ENCODE measurements at places on chromosomes 3 and 15.

DNA sequence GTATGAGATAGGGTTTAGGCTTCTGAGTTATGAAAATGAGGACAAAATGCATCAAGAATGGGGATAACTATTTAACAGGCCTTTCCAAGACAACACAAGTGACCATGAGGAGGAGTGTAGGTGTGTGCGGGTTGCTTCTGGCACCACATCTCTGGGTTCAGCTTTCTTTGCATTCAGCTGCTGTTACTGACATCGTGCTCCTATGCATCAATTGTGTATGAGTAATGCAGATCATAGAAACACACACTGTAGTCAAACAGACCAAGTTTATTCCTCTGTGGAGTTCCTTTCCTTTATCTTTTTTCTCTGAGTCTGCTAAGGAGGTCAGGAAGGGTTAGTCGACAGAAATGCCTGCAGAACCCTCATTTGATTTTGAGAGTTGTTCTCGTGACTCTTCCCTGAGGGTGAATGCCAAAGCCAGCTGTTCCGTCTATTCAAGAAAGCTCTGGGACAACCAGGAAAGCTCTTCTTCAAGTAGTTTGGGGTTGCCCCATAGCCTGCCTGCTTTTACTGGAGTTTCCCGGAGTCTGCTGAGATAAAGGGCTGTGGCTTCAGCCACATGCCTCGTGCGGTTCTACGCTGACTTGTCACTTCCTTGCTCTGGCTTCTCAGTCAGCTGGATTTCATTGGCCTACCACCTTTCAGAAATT is 136.7 kb upstream of the TLE3 start:
- peak; percentile 14 for DNase-seq

DNA sequence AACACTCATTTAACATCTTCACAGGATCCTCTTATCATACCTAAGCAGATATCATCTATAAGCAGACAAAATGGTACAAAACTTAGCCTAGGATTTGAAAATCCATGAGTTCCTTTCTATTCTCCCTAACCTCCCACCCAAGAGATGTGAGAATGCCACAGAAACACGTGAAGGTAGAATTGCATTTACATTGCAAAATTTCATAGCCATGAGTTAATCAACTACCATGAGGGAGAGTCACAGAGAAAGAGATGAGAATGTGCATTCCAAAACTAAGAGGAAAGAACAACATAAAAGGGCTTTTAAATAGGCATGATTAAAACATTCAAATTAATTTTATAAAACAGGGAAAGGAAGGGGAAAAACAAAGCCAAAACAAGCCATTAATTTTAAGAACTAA is 806.2 kb downstream of the NTRK3 start:
- no peak for DNase-seq

- peak; percentile 67 for DNase-seq
Measured at GRCh38 chr15:52256366-52256765, 39.2 kb downstream of the MYO5C start.

- no peak for DNase-seq
Measured at GRCh38 chr15:98493966-98494511, 154.3 kb upstream of the IGF1R start.

GRCh38 chr3:24505691-24506550 is 11.3 kb upstream of the THRB start:
- no peak for DNase-seq

- no peak for DNase-seq
Measured at GRCh38 chr3:1515882-1516281, 423.1 kb downstream of the CNTN6 start.

DNA sequence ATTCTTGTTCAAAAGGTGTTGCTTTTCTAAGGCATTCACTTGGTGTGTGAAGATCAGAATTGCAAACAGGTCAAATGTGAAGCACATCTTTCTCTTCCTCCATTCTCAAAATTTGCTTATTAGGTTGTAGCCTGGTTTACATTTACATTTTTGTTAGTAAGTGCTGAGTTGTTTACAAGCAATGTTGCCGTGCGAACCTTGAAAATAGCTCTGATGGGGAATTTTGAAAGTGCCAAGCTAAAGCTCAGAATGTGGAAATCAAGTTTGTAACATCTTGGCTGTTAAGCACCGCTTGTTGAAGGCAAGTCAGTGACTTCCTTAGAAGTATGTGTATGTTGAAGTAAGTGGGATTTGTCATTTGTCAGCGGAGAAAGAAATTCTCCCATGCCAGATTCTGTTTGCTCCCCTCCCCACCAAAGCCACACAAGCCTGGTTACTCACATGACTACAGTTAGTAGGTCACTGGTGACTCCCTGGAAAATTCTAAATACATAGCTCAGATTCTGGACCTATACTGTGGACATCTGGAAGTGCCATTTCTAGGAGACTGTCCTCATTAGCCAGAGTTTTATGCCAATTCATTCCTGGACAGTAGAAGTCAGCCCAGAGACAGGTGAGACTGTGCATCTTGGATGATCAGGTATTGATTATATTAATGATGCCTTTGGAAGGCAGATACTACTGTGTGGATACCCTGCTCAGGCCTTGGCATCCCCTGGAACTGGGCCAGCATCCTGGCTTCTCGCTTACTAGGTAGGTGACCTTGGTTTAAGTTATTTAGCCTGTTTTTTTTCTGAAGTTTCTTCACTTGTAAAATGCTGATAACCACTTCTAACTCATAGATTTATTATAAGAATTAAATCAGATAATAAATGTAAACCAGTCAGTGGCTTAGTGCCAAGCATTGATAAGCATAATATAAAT is 390.6 kb upstream of the SEMA6D start:
- no peak for DNase-seq

- no peak for DNase-seq
Measured at GRCh38 chr3:66055289-66055688, 16.6 kb upstream of the MAGI1 start.

- no peak for DNase-seq
Measured at GRCh38 chr3:152635389-152635788, 199.5 kb upstream of the P2RY1 start.

DNA sequence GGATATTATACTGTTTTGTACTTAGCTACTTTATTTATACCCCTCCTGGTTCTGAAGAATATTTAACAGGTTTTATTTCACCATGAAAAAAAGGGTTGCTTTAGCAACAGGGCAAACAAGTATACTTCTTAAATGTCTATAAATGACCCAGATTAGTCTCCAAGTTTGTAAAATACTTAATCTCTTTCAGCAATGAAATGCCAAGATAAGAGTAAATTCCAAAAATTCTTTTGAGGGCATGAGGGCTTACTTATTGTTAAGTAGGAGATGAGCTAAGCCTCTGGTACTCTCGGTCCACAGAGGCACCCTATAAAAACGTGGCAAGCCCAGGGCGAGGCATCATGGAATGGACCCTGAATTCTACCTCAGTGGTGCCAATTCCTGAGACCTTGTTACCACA is 264.8 kb upstream of the NSMCE3 start:
- DNase-seq, result no peak

GRCh38 chr3:64675687-64676247 is 12.0 kb downstream of the ADAMTS9 start:
- no peak for DNase-seq

DNA sequence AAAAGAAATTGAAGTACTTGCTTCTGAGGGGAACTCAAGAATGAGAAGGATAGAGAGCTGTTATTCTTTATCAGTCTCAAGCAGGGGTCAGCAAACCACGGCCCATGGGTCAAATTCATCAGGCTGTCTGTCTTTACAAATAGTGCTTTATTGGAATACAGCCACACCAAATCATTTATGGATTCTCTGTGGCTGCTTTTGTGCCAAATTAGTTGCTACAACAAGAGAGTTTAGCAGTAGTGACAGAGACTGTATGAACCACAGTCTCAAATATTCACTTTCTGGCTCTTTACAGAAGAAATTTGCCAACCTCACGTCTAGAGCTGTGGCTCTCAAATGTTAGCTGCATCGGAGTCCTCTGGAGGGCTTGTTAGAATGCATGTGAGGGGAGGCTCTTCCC is 258.0 kb upstream of the RARB start:
- no peak for DNase-seq

GRCh38 chr15:58387130-58387529 is 44.7 kb upstream of the LIPC start:
- DNase-seq, result no peak

DNA sequence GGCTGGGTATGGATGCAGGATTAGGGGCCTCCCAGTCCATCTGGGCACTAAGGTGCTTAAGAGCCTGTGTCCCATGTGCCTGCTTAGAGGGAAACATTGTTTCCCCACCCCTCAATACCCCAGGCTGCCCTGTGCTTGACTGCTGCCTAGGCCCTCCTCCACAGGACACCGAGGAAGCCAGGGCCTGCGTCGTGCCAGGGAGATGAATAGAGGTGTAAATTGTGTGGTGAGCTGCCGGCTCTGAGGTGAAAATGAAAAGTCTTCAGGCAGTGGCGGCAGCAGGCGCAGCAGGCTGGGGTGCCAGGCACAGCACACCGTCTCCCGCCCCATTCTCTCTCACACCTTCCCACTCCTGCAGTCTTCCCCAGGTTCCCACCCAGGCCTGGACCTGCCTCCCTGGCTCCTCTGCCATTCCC is 13.9 kb upstream of the GRM2 start:
- no peak for DNase-seq

GRCh38 chr15:43412096-43412495 is 41.2 kb downstream of the TUBGCP4 start:
- no peak for DNase-seq

DNA sequence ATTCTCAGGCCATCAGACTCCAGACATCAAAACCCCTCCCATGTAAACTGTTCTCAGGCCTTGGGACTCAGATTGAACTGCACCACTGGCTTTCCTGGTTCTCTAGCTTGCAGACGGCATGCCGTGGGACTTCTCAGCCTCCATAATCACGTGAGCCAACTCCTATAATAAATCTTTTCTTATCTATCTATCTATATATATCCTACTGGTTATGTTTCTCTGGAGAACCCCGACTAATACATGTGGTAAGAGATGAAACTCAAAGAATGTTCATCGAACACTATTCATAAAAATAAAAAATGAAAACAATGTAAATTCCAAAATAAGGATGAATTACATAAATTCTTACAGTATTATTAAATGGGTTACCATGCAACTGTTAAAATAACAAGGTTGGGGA is 84.5 kb upstream of the NTRK3 start:
- DNase-seq, result no peak

DNA sequence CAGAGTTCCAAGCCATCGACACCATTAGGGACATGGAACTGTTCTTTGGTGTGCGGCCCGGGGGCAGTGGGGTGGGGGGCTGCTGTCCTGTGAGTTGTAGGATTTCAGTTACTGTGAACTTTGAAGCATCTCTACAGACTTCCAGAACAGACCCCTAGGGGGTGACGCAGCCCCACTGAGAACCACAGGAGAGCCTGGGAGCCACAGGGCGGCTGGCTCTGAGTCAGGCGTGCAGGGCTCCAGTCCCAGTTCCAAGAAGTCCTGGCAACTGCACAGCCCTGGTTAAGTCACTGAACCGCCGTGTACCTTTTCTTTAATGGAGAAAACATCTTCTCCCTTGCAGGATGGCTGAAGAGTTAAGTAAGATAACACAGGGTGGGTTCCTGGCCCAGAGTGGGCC is 23.5 kb upstream of the LRTM1 start:
- DNase-seq, result no peak

- DNase-seq, result no peak
Measured at GRCh38 chr3:10340476-10340875, 19.6 kb upstream of the SEC13 start.

DNA sequence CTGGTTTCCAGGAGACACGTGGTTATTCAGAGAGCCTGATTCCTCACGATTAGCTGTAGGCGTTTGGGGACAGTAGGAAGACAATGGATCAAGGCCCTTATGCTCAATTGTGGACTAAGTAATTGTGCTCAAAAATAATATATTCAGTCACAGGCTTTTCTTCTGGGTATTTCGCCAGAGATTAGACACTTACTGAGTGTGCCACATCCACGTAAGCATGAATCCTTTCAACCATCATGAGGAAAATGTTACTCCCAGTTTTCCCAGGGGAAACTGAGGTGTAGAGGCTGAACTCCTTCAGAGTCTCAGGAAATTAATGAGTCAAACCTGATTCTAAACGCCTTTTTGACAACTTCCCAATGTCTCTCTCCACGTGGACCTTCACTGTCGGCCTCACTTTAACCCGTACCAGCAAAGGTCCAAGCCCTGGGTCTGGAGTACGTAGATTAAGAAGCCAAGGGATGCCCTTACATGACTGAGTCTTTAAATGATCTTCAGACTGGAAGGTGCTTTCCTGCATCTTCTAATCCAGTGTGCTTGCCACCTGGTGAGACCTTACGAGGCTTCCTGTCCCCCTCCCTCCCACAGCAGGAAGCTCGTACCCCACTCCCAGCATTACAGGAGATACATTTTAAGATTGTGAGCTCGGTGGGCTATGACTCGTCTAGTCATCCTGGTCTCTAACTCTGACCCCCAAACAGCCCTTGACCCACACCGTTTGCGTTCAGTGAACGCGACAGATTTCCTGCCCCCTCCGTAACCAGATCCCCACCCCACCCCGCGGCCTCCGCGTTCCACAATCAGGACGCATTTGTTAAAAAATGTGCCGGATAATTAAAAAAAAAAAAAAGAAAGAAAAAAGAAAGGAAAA is 1.7 kb downstream of the PKM start:
- DNase-seq, result no peak

DNA sequence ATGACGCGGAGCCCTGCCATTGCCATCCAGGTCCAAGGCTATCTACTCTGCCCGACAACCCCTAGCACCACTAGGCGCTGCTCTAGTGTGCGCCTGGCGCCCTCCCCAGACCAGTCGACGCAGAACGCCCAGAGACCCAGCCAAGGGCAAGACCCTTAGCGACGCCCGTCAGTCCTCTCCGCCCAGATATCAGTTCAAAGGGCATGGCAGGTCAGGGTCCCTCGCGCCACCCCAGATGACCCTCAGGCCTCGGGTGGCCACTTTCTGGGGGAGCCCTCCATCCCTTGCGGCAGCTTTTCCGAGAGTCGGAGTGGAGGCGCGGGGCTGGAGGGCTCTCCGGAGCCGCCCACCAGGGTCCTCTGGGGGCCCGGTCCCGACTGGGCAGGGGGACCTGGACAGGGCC is 371 bp upstream of the CLSTN2 start:
- no peak for DNase-seq

GRCh38 chr15:69955240-69955894 is 142.3 kb downstream of the TLE3 start:
- DNase-seq, result no peak

DNA sequence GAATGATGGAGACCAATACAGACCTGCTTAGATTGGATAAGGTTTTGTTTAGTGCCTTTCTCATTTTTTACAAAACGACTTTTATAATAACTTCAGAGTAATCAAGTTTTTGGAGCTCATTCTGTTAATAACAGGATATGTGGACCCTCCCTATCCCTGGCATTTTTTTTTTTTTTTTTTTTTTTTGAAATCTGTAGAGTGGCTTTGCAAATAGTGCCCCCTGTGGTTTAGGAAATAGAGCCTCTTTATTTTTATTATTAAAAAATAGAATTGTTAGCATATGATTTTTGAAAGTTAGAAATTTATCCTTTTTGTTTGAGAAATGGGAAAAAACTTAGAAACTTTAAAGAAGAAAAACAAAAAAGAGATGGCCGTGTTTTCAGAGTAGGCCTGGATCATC is 11.4 kb downstream of the SKIL start:
- no peak for DNase-seq
